ENCODE measurements at places on chromosomes 1 and 21.

DNA sequence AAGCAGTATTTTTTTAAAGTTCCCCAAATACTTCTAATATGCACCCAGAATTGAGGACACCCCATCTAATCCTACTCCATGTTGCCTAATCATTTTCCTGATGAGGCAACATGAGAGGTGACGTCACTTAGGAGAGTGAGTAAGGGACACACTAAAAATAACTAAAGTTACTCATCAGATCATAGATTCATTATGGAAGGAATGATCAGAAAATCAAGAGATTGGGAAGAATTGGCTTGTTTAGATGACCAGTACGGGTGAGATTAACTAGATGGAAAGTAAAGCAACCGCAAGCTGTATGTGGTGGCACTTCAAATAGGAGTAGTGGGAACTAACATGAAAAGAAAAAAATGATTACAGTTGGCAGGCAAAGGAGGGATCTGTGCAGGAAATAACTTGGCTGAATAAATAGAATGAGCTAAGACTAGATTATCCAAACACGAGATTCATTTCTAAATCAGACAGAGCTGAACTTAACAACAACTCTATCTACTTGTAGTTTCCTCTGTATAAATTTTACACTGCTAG is 61.4 kb upstream of the CXADR start:
- no peak for DNase-seq

DNA sequence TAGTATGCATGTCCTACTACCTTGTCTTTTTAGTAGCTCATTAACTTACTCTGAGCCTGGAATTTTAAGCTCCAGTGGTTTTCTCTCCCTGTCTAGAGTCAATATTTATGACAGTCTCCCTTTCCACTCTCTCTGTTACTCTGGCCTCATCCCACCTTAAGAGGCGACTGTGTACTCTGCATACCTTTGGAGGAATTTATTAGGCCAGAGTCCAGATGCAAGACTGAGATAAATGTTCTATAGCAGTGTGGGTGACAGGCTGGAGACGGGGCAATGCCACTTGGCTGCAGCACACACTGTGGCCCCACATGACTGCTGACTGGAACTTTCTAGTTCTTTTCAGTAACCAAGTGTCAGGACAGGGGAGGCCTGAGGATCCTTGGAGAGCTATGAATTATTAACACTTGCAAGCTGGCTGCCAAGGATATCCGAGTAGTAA is 4.1 kb upstream of the PDZK1 start:
- no peak for DNase-seq

GRCh38 chr21:32427958-32428623 is 15.6 kb downstream of the EVA1C start:
- no peak for DNase-seq

- no peak for DNase-seq
Observed at GRCh38 chr1:175221557-175222175, 29.1 kb upstream of the KIAA0040 start.

GRCh38 chr21:46627726-46628125 is 7.7 kb upstream of the PRMT2 start:
- no peak for DNase-seq

DNA sequence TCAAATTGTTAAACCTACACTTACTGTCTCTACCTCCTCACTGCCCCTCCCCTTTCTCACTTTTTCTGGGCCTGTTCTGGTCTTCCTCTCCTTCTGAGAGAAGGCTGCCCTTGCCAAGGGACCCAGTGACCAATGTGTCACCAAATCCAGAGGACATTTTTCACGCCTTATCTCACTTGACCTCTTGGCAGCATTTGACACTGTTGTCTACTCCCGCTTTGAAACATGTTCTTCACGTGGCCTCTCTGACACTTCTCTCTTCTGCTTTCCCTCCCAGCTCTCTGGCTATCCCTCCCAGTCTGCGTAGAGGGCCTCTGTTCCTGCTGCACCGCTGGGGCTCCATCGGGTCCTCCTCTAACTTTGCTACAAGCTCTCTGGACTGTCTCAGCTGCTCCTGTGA is 25.3 kb downstream of the KCNQ4 start:
- DNase-seq: no peak

DNA sequence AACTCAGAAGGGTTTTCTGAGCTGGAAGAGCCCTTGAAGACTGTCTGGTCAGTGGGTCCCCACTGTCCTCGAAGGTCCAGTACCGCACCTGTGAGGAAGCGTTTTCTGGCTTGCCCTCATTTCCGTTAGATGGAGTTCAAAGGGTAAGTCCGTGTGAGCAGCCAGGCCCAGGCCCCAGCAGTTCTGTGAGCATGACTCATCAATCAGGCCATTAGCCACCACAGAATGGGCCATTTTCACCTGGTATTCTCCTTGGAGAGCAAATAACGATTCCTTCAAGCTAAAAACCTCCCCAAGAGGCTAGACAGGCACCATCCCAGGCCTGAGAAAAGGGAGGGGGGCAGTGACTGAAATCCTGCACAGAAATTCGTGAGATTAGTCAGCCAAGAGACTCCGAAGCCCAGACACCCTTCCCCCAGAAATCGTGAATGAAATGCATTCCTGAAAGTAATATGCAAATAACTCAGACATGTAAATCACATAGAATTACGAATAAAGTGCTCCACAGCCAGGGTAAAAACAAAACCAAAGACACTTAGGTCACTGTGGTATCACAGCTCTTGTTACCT is 66.0 kb downstream of the BCAR3 start:
- no peak for DNase-seq

Measured in posterior cingulate gyrus (tissue), 11 donors.